ENCODE measurements at places on chromosomes 6 and 20.

DNA sequence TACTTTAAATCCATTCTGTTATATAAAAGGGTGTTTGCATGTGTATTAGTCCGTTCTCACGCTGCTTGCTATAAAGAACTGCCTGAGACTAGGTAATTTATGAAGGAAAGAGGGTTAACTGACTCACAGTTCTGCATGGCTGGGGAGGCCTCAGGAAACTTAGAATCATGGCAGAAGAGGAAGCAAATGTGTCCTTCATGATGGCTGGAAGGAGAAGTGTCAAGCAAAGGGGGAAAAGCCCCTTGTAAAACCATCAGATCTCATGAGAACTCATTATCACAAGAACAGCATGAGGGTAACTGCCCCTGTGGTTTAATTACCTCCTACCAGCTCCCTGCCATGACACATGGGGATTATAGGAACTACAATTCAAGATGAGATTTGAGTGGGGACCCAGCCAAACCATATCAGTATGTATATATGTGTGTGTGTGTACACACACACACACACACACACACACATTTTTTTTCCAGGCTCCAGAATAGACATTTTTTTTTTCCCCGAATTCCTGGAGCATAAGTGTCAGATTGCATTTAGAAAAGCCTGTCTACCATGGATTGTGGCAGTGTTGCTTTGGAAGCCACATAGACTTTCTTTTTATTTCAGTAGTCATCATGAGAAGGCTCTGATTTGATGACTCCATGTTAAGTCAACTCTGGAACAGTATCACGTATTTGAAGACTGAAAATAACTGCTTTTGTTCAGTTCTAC, 31.5 kb downstream of the KDM1B start:
- DNase-seq: no peak

GRCh38 chr6:37798436-37799262, 20.9 kb upstream of the ZFAND3 start:
- no peak for DNase-seq

- no peak for DNase-seq
Observed at GRCh38 chr6:84777888-84778287, 13.5 kb upstream of the TBX18 start.

GRCh38 chr20:57743450-57744095, 33.8 kb upstream of the PMEPA1 start:
- no peak for DNase-seq

- no peak for DNase-seq
Observed at GRCh38 chr6:25290306-25291060, 11.3 kb downstream of the CARMIL1 start.

DNA sequence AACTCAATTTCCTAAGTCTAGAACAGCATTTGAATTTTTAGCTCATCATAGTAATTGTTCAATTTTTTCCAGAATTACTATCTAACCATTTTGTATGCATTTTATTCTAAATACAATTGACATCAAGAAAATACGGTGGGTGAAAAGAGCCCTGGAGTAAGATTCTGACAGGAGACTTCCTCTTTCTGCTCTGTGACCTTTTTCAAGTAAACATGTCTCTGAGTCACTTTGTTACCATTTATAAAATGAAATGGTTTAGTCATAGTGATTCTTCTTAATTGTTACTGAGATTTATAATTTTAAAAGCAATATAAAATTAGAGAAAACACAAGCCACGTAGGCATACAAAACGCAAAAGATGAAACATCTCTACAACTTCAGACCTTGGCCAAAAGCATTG, 80.2 kb downstream of the PLCB1 start:
- no peak for DNase-seq

- no peak for DNase-seq
Observed at GRCh38 chr6:167304912-167305311, 13.8 kb downstream of the UNC93A start.

DNA sequence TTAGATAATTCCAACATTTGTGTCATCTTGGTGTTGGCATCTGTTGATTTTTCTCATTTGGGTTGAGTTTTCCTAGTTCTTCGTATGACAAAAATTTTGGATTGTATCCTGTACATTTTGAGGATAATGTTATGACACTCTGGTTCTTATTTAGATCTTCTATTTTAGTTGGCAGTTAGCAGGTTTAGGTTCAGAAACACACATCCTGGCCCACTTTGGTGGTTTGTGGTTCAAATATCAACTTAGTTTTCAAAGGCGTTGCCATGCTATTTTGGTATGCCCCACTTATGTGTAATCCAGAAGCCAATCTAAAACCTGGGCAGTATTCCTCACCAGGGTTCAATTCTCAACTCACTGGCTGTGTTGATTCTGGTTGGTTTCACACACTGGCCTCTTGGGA, 68.2 kb downstream of the NOX3 start:
- DNase-seq: no peak

GRCh38 chr6:43127180-43127579, 43.9 kb upstream of the SRF start:
- no peak for DNase-seq

- no peak for DNase-seq
Observed at GRCh38 chr6:111989743-111990142, 64.2 kb upstream of the CCN6 start.

- DNase-seq: no peak
Observed at GRCh38 chr6:16677458-16677857, 83.8 kb downstream of the ATXN1 start.

- DNase-seq: no peak
Observed at GRCh38 chr6:14656078-14656521, 538.5 kb downstream of the CD83 start.

- DNase-seq: no peak
Observed at GRCh38 chr6:38118791-38119365, 299.4 kb downstream of the ZFAND3 start.

DNA sequence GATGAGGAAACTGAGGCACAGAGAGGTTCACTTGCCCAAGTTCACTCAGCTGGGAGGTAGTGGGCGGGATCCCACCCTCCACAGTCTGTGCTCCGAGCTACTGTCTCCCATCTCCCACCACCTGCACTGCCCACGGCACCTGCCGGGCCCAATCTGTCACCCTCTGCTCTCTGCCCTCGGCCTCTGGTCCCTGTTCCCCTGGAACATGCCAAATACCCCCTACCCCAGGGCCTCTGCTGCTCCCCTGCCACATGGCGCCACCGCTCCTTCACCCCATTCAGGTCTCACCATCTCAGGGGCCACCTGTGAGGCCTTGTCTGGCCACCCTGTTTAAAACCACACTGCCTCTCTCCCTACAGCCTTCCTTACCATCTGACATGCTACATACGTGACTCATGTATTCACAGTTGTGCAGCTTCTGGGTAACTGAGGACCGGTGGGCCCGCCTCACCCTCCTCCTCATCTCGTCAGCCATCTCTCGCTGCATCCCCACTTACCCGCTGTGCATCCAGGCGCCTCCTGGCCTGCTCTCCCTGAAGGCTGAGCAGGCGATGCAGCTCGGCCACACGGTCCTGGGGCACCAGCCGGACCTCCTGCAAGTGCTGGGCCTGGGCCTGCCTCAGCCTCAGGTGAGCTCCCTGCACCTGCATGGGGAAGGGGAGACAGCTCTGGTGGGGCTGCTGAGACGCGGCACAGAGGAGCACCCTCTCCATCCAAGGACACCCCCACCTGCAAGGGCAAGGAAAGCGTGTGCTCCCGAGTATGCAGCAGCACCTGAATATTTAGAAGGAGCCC, 50.6 kb downstream of the GINS1 start:
- DNase-seq: no peak

DNA sequence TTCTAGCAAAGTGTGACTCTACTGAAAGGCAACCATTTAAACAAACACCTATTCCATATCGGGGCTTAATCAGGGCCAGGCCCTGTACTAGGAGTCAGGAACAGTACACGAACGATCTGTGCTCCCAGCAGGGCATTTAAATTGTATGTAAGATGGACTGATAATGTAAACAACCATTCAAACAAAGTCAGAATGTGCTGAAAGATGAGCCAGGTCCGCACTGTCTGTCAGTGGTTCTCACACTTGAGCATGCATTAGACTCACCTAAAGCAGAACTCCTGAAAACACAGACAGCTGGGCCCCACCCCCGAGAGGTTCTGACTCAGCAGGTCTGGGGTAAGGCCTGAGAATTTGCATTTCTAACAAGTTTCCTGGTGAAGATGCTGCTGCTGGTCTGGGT, 81.6 kb downstream of the PXDC1 start:
- no peak for DNase-seq

DNA sequence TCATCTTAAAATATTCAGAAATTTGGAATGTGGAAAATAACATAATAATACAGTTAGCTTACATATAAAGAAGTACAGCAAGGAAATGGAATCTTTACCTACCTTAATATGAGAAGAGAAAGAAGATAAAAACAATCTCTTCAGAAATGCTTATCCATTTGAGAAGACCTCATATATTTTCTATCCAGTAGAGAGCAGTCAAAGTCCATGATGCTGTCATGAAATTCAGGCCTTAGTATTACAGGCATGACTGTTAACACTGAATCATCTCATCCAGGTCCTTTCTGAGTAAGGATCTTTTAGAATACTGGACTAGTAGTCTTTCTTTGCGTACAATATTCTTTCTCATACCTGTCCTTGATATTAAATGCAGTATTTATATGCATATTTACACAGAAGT, 713.4 kb downstream of the CD109 start:
- peak; percentile 31 for DNase-seq

GRCh38 chr6:82924799-82925535, 140.7 kb downstream of the UBE3D start:
- no peak for DNase-seq

GRCh38 chr20:19838468-19838867, 80.4 kb downstream of the RIN2 start:
- no peak for DNase-seq

All from HCT116 (cell line).